ENCODE measurements at places on chromosomes 2 and 18.

GRCh38 chr2:28649481-28650265, 102.0 kb upstream of the PPP1CB start:
- no peak for DNase-seq

- no peak for DNase-seq
Observed at GRCh38 chr2:72291059-72291458, 143.4 kb upstream of the CYP26B1 start.

DNA sequence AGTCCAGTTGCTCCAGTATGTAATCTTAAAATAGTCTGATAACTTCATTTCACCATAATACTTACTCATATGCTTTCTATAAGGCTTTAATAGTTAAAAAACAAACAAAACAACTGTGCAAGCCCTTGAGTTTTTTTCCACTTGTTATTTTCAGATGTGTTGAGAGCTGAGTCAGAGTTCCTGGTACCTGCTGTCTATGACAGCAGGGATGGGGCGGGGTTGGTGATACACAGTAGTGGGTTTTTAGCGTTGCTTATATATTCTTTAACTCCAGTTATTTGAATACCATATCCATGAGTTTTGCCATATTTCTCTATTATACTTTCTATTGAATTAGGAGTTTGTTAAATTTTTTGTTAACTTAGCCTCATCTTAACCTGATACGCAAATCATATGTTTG, 5.0 kb downstream of the NAPG start:
- DNase-seq = no peak

GRCh38 chr2:17319090-17319489, 199.2 kb downstream of the RAD51AP2 start:
- DNase-seq = no peak

Data from cerebellar nuclear complex (tissue), 1 donor.